ENCODE measurements at places on chromosomes 7 and 10. TPM values are rescaled to one million over a fixed set of nuclear protein-coding genes. Genes with fewer than 3 reads are reported as not detected.

The EPHB6 gene
- total RNA-seq = 2.6 TPM

The ACTR3C gene
- total RNA-seq = 1.6 TPM

The GNAT3 gene
- not detected for total RNA-seq

The SKAP2 gene
- 8.5 TPM for total RNA-seq

The CALML5 gene
- total RNA-seq = not detected
